ENCODE measurements at places on chromosomes 3 and 15.

DNA sequence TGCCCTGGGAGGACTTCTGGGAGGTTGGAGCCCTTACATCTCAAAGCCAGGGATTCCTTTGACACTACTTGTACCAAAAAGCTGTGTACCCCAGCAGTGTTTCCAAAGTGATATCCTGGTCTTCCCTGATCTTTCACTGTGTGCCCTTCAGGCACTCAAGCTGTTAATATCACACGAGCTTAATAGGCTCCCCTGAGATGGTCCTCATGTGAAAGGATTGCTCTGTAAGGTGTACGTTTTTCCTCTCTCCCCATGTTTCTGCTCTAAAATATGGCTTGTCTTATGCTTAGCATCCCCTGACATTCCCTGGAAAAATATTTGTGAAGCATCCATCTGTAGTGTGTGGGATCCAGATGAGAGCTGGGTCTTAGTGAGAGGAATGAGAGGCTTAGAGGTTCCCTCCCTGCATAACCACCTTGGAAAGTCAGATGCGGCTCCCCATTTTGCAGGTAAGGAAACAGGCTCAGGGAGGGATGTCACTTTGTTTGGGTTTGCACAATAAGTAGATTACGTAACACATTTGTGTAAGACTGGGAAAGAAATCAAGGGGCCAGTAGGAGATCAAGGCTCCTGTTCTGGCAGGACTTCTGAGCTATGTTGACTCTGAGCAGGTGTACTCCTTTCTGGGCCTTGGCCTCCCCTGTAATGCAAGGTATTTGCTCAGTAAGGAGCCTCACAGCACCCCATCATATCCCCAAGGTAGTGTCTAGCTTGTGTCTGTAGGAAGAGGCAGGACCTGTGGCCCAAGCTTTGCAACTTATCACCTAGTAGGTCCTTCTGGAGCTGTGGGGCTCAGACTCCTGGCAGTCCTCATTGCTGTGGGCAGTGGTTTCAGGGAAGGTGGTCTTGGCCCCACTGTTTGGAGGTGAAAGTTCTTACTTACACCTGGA lies 667 bp upstream of the ACOX2 start:
- no peak for DNase-seq

DNA sequence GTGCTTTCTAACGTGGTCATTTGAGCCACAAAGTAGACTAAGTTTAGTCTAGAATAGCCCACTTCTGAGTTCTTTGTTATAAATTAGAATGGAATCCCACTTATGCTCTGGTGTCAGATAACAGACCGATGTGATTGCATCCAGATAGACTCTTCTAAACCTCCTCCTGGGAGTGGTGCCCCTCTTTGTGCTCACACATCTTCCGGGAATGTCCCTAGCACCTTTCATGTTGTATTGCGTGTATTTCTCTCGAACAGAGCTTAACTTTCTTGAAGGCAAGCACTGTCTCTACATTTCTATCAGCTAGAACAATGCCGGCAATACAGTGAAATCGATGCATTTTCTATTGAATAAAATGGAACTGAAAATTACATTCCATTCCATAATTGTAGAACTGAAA lies 23.0 kb downstream of the CP start:
- DNase-seq: peak; percentile 76

- DNase-seq: no peak
These were observed 2.7 kb upstream of the OPA1 start for GRCh38 chr3:193590088-193590856.

- no peak for DNase-seq
These were observed 13.4 kb downstream of the SPICE1 start for GRCh38 chr3:113501597-113501996.

- DNase-seq: peak; percentile 43
These were observed 1.3 kb upstream of the UNC13C start for GRCh38 chr15:53976844-53977392.

All from ELF-1 (cell line).